ENCODE measurements at places on chromosomes 1 and 21.
A peak's percentile ranks its signal among the peaks of the same experiment; 100 is the strongest.

DNA sequence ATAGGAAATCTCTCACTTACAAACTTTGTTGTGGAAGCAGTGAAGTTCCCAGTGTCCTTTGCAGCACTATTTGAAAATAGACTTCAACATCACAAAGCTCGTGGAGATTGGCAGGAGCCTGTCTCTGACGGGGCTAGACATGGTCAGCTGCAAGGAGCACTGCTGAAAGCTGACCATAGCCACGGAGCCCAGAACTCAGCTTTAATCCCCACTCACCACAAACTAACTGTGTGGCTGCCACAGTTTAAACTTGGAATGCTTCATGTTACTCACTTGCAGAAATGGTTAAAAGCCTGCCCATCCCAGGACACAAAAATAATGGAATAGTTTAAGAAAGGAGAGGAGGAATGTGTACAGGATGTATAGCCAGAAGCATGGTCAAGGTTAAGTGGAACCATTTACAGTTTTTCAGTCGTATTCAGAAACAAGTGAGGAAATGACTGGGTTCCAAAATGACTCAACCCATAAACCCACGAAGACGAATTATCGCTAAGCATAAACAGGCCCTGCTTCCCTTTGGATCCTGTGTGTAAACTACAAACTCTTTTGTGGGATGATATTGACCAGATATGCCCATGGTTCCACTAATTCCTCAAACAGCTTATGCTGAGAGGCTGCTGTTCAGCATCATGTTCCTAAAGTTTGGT, 18.2 kb downstream of the DNALI1 start:
- no peak for DNase-seq

- DNase-seq: no peak
Observed at GRCh38 chr1:207872621-207873020, 38.3 kb downstream of the CD34 start.

- DNase-seq: no peak
Observed at GRCh38 chr1:64874666-64875065, 91.7 kb downstream of the JAK1 start.

- no peak for DNase-seq
Observed at GRCh38 chr1:79105500-79105899, 99.0 kb upstream of the ADGRL4 start.

GRCh38 chr1:228922722-228923376, 187.6 kb downstream of the RHOU start:
- DNase-seq: no peak

DNA sequence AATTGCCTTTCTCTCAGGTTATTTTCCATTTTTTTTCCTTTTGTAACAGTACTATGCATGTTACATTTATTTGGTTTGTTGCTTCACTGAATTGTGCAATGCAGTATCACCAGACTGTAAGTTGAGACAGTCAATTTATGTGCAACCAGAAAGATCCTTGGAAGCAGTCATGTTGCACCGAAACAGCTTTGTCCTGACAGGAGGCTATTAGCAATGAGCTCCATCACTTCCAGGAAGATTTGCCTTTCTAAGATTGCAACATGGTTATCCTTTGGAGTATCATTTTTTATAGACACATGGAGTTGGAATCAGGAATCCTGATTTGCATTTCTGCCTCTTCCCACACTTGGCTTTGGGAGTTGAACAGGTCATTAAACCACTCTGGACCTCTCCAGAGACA, 84.5 kb upstream of the ST6GALNAC5 start:
- DNase-seq: no peak

DNA sequence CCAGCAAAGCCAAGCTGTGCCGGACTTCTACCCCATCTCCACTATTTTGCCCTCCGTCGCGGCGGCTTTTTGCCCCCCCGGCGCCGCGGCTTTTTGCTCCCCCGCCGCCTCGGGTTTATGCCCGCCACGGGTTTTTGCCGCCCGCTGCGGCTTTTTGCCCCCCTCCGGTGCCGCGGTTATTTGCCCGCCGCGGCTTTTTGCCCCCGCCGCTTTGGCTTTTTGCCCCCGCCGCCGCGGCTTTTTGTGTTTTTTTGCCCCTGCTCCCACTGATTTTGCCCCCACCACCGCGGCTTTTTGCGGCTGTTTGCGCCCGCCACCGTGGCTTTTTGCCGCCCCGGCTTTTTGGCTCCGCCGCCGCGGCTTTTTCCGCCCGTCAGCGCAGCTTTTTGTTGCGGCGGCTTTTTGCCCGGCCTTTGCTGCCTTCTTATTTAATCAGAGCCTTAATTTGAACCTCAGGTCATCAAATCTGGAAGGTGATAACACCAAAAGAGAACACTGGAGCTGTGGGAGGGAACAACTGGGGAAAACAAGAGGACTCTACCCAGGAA, 106.0 kb downstream of the TPTE start:
- DNase-seq: no peak

- DNase-seq: no peak
Observed at GRCh38 chr1:202158810-202159533, 1.4 kb downstream of the PTPN7 start.

DNA sequence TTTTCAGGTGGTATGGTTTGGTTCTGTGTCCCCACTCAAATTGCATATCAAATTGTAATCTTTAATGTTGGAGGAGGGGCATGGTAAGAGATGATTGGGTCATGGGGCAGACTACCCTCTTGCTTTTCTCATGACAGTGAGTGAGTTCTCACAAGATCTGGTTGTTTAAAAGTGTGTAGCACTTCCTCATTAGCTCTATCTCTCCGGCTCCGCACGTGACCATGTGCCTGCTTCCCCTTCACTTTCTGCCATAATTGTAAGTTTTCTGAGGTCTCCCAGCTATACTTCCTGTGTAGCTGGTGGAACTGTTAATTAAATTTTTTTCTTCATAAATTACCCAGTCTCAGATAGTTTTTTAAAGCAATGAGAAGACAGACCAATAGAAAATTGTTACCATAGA, 843.2 kb downstream of the AMY1C start:
- DNase-seq: no peak

DNA sequence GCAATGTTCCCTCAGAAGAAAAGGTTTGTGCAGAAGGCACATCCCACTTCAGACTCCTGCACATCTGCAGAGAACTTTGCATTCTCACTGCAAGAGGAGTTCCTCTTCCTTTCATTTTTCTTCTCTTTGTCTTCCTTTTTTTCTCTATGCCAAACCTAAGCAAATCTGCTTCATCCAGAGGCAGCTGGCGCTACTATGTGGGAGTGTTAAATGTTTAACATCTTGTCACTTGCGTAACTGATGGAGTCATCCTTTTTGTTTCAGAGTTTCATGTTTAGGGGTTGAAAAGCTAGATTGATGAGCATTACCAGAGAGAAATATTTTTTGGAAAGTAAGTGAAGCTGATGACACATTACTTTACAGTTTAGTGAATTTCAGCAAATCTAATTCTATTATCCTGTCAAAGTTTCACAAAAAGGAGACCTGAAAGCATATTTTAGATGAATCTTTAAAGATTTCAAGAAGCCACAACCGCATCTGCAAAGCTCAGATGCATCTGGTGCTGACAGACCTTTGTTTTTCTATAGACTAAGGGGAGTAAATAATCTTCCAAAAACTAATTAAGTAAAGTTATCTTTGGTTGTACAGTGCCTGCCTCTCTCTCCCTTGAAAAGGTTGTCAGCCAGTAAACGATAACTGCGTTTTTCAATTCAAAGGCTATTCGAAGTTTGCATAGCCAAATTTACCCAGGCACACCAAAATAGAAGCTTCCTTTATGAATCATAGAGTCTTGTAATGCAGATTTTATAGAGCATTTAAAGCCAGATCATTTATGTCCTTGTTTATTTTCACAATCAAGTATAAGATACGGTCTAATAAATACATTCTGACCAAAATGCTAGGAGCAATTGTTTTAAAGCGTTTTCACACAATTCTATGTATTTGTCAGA, 1.2 kb upstream of the LRRC53 start:
- no peak for DNase-seq

- no peak for DNase-seq
Observed at GRCh38 chr1:77468949-77469710, 187.3 kb downstream of the AK5 start.

GRCh38 chr1:11062965-11063401, 3.2 kb upstream of the SRM start:
- no peak for DNase-seq

GRCh38 chr1:36625935-36626310, 143.2 kb upstream of the CSF3R start:
- DNase-seq: peak; percentile 17

DNA sequence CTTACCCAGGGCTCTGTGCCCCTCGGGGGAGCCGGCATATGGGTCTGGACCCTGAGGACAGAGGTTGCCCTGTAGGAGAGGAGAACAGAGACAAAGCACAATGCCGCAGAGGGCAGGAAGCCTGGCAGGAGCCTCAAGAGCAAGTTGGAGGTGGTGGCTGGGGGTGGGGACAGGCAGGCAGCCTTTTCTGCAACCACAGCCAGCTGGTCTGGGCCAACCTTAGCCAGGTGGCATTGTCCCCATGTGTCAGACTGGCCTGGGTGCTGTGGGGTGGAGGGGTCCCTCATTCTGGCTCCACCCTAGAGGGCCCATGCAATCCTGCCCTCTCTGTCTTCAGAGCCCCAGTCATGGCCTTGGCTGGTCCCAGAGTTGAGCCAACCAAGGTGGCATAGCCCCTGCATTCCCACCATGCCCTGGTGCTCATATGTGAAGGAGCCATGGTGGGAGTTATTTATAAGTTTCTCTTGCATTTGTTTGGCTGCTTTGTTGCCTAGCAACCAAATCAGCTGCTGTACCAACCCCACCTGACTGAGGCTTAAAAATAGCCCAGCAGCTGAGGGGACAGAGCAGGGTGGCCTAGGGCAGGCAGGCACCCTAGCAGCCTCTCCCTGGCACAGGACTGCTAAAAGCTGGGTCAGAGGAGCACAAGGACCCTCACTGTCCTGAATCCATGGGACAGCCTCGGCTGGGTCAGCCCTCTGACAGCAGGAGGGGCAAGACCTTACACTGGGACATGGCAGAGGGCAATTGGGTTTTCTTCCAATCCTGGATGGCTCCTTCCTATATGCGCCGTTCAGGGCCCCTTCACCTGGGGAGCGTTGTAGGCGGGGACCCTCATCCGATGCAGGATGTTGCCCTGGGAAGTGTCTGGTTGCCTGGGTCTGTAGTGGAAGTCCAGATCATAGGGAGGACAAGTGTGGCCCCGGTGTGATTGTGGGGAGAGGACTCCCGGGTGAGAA, 19.5 kb downstream of the MAP7D1 start:
- peak; percentile 43 for DNase-seq

- no peak for DNase-seq
Observed at GRCh38 chr1:115137191-115137590, 47.9 kb upstream of the TSPAN2 start.

GRCh38 chr1:3698660-3699408, 46.5 kb downstream of the TP73 start:
- no peak for DNase-seq

DNA sequence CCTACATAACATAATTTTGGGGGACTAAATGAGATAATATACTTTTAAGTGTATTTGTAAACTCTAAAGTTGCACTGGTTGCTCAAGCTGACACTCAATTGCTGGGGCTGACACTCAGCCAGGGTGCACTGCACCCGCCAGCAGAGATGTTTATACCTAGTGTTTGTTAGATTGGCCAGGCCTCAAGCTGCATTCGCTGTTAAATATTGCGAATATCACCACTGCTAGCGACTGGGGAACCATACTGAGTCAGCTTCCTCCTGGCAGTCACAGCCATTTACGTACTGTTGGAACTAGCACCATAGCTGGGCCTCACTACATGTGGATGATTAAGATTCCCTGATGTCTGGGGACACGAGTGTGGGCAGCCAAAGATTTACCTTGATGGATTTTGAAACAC, 12.7 kb upstream of the RWDD3 start:
- DNase-seq: no peak

DNA sequence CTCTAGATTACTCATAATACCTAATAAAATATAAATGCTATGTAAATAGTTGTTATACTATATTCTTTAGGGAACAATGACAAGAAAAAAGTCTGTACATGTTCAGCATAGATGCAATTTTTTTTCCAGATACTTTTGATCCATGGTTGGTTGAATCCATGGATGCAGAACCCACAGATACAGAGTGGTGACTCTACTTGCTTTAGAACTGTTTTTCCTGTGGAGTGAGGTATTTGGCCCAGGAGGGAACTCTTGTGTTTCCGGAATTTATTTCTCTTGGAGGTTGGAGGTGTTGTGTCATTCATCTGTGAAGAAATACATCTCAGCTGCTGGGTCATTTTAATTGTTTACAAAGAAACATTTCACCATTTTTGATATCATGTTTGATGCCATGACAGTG, 28.7 kb downstream of the TMEM200B start:
- DNase-seq: no peak

DNA sequence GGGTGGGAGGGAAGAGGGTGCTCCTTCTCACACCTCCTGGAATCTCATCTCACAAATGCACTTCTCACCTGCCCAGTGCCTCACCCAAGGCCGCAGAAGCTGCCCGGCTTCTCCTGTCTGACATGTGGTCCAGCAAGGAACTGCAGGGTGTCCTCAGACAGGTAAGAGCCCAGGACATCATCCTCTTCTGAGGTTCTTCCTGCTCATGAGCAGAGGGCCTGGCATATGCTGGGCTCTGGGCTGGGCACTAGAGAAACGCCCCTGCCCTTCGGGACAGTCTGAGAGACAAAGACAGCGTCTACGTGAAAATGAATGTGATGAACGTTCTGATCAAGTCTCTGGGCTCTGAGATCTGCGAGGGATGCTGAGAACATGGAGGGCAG, 42.4 kb downstream of the PKP1 start:
- no peak for DNase-seq

- DNase-seq: no peak
Observed at GRCh38 chr1:246687002-246687401, 37.2 kb upstream of the SCCPDH start.

- DNase-seq: no peak
Observed at GRCh38 chr1:230351514-230351913, 74.6 kb downstream of the PGBD5 start.

DNA sequence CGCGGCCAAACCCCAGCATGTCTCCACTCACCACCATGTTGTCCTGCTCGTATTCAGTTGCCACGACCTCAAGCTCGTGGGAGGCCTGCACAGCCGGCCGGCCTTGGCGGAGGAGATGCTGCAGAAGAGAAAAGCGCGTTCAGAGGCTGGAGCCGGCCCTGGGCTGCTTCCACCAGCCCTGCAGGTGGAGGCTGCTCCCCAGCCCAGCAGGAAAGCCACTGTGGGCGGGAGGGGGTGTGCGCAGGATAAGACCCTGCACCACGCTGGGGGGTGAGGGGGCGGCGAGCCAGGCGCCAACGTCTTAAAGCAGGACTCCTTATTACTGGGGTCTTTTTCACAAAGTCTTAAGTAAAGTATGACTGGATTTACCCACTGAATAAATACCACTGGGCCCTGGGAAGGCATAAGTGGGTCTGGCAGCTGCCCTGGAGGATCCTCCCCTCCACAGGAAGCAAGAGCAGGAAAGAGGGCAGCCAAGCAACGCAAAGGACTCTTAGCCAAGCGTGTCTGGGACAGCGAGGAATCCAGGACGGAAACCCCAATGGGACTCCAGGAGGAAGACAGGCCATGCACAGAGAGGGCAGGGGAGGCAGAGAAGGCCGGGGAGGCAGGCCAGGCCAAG, 104.8 kb downstream of the NPHP4 start:
- DNase-seq: no peak

DNA sequence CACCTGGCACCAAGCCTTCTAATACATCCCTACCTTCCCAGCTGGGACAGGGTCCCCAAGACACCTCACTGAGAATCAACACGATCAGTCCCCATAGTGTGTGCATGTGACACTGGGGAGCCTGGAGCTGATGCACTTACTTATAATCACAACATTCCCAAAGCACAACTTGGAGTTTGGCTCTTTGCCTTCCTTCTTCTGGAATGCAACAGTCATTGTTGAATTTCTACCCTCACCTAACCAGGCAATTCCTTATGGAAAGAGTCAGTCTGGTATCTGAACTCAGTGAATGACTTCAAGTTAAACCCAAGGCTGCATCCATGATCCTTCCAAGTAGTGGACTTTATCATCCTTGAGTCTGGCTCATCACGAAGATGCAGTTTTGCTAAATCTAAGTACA, 86.1 kb downstream of the DSCAM start:
- no peak for DNase-seq
